ENCODE measurements at places on chromosomes 6 and 20.
A peak's percentile ranks its signal among the peaks of the same experiment; 100 is the strongest.

GRCh38 chr20:60352017-60352416 lies 393.8 kb downstream of the CDH26 start:
- DNase-seq = no peak

GRCh38 chr6:32885698-32886286 lies 31.8 kb downstream of the PSMB9 start:
- DNase-seq = peak; percentile 45

DNA sequence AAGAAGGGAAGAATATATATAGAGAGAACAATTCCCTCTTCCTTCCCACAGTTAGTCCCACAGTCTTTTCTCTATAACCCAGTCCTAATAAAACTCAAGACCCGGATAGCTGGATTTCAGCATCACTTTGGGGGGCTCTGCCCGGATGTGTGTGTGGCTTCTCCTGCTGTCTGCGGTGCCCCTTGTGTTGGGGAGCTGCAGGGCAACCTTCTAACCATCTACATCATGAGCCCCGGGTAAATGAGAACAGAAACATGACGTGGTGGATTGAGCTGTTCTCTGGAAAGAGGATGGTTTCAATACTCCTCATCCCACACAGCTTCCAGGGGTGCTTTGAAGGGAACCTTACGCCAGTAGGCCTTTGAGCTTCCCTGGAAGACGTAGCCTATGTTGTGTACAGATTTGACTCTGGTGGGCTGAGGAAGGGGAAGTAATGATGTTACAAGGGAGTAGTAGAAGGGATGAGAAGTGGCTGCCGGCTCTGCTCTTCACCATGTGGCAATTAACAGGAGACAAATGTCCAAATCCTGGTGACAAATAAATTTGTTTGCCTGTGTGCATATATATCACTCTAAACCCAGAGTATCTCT lies 13.5 kb upstream of the PRDM1 start:
- DNase-seq = no peak

GRCh38 chr20:3454831-3455230 lies 16.0 kb upstream of the ATRN start:
- no peak for DNase-seq

GRCh38 chr6:48041894-48042293 lies 69.1 kb downstream of the PTCHD4 start:
- no peak for DNase-seq

GRCh38 chr6:45163952-45164766 lies 164.0 kb upstream of the RUNX2 start:
- no peak for DNase-seq

DNA sequence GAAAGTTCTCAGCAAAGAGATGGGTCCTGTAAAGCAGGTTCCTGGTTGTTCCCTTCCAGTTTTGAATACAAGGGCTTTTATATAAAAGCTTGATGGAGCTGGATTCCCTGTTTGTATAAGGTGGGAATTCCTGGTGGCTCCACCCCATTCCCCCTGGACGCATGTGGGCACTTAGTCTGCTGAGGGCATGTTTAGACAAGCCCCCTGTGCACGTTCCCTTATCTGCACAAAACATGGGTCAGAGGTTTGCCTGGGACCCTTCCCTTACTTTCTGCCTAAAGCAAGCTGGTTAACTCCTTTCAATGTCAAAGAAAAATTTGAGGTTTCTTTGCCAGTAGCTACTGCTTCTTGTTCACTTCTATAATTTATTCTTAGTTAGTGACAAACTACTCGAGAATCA lies 181.1 kb downstream of the BCKDHB start:
- no peak for DNase-seq

DNA sequence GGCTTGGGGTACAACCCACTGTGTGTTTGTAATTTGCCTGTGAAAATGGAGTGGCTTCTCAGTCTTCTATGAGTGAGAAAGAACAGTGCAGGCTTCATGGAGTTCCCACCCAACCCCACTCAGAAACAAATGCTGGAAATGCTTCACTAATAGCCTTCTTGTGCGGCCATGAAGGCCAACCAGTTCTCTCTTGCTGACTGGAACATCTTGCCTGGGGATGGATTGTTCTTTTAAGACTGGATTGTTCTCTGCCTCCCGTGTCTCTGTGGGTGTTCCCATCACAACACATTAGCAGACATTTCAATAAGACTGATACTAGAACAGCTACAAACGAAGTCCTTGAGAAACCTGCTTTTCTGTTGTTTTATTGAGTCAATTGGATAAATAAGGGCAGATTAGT lies 110.6 kb downstream of the PPP1R14C start:
- no peak for DNase-seq

DNA sequence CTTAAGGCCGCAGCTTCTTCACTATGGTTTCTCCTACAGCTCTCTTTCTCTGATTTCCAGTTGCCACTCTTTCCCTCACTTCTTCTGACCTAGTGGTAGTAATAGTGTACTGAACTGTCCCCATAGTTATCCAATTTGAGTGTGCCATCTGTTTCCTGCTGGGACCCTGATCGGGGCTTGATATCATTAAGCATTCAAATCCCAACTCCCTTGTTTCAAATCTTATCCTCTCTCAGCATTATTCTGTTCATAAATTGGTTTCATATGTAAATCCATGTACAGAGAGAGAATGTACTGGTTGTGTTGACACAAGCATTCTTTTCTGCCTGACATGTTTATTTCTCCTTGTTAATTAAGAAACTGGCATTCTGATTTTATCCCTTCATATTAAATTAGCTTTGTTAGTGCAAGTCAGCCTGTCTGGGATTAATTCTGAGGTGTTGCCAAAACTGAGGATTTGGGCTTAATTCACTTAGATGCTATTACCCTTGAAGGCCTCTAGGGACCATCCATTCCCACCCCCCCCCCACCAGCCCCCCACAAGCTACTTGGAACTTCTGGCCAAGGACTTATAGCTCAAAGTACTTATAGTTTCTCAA lies 84.6 kb upstream of the PROKR2 start:
- no peak for DNase-seq

DNA sequence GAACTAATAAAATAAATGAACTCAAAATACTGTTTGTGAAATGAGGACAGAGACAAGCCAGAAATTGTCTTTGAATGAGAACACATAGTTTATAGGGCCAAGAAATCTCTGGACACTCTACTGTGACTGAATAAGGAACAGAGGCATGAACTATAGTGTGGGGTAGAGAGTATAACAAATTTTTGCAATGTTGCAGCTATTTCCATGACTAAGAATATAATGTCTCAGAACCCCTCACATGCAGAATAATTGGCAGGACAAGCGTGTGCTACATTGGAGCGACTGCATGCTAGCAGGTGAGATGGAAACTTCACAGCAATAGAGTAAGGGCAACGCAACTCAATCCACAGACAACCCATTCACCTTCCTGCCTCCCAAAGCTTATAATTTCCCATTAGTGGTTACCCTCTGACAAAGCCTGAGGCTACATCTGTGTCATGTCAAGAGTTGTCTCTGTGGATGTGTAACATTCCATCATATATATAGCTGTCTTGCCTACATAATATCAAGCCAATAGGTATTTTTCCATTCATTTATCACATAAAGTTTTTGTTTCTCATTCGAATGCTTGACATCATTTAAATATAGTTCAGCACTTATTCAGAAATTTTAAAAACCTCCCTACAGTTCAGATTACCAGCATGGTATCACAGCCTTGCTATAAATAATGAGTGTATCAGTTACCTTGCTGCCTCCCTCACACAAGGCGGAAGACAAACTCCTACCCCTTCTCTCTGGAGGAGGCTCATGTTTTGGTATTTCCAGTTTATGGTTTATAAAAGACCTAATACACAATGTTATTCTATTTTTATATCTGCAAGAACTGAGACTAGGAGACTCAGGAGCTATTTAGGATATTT lies 47.9 kb upstream of the ECHDC1 start:
- DNase-seq = no peak

DNA sequence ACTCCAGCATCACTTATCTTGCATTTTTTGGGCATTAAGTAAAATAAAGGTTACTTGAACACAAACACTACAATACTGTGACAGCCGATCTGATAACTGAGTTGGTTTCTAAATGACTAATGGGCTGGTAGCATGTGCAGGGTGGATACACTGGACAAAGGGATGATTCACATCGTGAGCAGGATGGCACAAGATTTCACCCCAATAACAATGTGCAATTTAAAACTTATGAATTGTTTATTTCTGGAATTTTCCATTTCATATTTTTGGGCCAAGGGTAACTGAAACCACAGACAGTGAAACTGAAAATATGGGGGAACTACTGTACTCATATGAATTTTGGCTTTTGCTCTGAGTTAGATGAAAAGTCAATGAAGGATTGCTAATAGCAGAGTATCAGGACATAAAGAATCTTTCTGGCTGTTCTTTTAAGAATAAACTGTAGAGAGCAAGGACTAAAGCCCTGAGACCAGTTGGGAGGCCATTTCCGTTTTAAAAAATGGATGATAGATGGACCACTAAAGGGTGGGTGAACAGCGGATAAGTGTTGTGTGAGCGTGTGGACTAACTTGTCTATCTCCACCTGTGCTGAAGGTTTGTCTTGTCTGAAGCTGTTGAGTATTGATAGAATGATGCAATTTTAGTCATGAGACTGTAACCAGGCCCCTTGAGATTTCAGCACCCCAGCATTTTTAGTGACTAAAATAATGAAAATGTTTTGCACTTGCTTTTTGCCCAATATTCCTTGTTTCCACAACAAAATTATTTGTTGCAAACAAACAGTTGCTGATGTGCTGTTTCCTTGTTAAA lies 8.2 kb downstream of the SPINT3 start:
- no peak for DNase-seq

DNA sequence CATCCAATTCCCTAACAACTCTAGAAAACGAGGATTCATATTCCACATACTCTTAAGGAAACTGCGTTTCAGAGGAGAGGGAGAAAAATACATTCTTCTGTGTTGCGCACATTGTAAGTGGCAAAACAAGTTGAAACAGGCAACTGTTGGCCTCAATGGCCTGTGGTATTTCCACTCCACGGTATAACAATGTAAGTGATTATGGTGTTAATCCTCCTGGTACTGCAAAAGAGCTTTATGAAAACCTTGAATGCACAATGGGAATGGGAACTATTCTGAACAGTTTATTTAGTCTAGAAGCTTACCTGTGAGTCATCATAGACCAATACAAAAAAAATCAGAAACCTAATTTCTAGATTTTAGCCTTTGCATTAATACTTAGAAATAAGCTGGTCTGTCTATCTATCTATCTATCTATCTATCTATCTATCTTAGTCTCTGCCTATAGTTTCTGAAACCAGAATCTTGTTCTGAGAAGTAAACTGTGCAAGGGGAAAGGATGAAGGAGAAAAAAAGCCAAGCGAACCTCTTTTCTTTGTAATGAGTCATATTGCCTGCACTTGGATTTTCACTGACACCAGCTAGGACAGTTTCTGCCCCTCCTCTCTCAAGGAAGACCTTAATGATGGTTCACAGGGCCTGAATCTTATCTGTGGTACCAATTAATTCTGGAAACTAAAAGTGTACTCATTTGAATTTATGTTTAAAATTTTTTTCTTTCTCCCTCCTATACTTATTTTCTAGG lies 101.5 kb downstream of the RNF144B start:
- DNase-seq = no peak

GRCh38 chr6:13800615-13801014 lies 13.7 kb downstream of the MCUR1 start:
- DNase-seq = no peak

- no peak for DNase-seq
Observed at GRCh38 chr20:21614980-21615379, 90.5 kb upstream of the PAX1 start.

DNA sequence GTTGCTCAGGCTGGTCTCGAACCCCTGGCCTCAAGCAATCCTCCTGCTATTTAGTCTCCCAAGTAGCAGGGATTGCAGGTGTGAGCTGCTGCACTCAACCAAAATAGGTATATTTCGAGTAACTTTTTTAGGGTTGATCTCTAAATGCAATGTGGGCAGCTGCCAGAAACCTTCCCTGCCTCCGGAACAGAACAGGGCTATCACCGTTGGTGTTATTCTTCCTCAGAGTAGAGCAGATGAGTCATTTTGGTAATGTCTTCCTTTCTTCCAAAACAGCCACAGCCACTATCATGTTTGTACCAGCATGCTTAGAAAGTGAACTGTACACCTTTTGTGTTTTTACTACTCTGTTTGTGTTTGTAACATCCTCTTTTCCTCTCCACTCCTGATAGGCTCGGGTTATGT lies 44.1 kb downstream of the SNX9 start:
- no peak for DNase-seq

GRCh38 chr6:87250019-87250418 lies 72.4 kb upstream of the SMIM8 start:
- DNase-seq = no peak

GRCh38 chr20:12287575-12287974 lies 369.9 kb downstream of the BTBD3 start:
- no peak for DNase-seq

DNA sequence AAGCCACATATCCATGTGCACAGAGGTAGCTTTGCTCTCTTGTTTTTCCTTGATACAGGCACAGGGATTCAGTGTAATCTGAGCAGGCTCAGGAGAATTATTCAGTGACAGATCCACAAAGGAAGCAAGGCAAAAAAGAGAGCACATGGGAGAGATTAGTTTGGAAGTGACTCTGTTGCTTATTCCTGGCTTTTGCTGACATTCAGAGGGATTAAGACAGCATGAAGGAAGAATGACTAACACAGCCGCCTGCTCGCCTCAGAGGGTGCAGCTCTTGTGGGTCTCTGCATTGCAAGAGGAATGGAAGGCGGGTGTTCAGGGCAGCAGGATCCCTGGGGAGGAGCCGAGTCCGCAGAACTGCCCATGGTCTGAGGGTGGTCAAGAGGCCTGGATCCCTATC lies 203.4 kb upstream of the KCNQ5 start:
- no peak for DNase-seq

- DNase-seq = no peak
Observed at GRCh38 chr20:50561379-50562078, 51.3 kb downstream of the PTPN1 start.

DNA sequence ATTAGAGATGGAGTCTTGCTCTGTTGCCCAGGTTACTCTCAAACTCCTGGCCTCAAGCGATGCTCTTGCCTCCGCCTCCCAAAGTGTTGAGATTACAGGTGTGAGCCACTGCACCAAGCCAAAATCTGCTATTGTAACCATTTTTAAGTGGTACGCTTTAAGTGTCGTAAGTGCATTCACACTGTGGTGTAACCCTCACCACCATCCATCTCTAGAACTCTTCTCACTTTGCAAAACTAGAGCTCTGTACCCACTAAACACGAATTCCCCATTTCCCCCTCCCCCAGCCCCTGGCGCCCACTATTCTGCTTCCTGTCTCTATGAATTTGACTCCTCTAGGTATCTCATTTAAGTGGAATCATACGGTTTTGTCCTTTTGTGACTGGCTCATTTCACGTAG lies 2.8 kb upstream of the FAM83C start:
- no peak for DNase-seq

GRCh38 chr6:134031696-134032255 lies 20.6 kb downstream of the SLC2A12 start:
- no peak for DNase-seq

DNA sequence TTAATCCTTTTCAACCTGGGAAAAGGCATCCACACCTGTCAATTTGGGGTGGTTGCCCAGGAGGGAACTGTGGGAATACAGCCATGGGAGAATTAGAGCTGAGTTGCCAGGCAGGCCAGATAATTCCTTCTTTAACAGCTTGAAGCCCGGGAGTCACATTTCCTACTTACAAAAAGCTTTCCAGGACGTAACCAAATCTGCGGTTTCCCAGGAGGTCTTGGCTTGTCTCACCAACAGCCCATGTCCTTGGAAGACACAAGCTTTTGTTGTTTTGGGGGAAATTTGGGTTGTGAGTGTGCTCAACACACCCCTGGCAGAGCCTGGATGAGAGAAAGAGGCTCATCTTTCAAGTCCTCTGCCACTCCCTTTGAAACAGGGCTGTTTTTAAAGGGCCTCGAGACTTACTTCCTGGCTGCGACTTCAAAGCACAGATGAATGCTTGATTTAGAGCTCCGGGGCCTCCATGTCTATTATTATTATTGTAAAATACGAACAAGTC lies 465.9 kb upstream of the BTBD3 start:
- no peak for DNase-seq

- DNase-seq = no peak
Observed at GRCh38 chr6:4675121-4675520, 101.1 kb upstream of the CDYL start.
